ENCODE measurements at places on chromosomes 7 and 10.

DNA sequence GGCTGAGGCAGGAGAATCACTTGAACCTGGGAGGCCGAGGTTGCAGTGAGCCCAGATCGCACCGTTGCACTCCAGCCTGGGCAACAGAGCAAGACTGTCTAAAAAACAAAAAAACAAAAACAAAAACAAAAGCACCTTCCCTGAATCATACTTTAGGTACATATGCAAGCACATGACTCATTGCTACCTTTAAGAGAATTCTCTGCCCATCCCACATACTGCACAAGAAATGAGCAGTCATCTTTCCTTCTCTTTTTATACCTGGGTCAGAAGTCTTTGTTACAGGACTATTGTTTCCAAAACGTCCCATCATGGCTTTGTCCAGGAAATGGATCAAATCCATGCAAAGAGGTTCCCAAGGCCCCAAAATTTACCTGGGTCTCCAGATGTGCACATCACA lies 21.5 kb upstream of the AKR1B10 start:
- DNase-seq, result no peak

- no peak for DNase-seq
Measured at GRCh38 chr10:5694573-5694972, 9.9 kb downstream of the TASOR2 start.

- no peak for DNase-seq
Measured at GRCh38 chr10:13158401-13158800, 3.0 kb upstream of the MCM10 start.

DNA sequence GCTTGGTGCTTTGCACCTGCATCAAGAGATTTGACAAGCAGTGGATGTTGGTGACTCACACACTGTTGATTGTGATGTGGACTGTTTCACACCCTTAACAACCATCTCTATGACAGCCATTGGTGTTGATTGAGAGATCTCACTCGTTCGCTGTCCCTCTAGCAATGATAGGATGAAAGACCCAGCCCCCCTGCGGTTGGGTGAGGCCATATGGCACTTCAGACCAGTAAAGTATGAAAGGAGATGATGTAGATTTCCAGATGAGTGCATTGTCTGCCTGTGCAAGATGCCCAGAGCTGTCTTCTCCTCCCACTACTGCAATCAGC lies 138.7 kb upstream of the PRR15 start:
- no peak for DNase-seq

DNA sequence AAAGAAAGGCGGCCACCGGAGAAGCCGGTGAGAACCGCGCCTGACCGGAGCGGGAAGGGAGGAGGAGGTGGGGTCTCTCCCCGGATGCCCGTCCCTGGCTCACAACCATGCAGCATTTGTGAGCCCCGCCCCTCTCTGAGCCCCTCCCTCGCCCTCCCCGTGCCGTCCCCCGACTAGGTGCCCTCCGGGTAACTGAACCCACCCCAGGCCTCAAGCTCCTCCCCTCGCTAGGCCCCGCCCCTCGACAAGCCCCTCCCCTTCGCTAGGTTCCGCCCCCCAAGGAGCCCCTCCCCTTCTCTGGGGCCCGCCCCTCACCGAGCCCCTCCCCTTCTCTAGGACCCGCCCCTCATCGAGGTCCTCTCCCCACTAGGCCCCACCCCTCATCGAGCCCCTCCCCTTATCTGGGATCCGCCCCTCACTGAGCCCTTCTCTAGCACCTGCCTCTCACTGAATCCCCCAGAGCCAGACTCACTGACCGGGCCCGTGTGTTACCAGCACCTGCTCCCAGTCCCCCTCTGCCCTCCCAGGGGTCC lies 42.2 kb upstream of the HSPB1 start:
- peak; percentile 17 for DNase-seq

- DNase-seq, result no peak
Measured at GRCh38 chr10:132654121-132654571, 116.6 kb downstream of the INPP5A start.

DNA sequence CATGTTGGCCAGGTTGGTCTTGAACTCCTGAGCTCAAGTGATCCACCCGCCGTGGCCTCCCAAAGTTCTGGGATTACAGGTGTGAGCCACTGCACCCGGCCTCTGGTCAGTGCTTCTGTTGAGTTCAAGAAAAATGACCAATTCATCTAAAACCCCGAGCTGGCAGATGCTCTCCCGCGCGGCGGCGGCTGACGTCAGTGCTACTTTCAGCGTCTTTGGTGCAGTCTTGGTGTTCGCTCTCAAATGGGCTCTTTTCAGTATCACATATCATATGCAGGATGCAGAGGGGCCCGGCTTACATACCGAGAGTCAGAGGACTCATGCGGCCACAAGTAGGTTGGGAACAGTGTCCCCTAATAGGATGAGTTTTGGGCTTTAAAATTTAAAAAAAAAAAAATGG lies 125.9 kb downstream of the CUX1 start:
- no peak for DNase-seq

- DNase-seq, result peak; percentile 23
Measured at GRCh38 chr10:44985175-44985681, 6.6 kb upstream of the DEPP1 start.

- DNase-seq, result no peak
Measured at GRCh38 chr7:26419198-26419597, 127.5 kb downstream of the SNX10 start.

GRCh38 chr10:22605168-22605567 lies 109.2 kb downstream of the PIP4K2A start:
- DNase-seq, result peak; percentile 58

DNA sequence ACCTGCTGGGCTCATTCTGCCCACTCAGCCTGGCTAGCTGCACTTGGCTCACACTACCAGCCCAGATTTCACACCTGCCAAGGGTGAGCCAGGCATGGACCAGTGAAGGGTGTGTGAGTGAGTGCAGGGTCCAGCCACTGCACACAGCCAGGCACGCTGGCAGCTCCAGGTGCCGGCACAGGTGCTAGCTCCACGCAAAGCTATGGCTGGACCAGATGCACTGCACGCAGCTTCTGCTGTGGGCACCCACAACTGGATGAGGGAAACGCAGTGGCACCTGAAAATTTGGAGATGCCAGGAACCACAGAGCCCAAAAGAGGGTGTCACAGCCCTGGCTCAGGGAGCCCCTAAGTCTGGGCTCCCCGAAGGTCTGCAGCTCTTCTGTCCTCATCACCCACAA lies 24.9 kb upstream of the TES start:
- DNase-seq, result no peak

- no peak for DNase-seq
Measured at GRCh38 chr7:116331020-116331419, 120.7 kb downstream of the TES start.

- DNase-seq, result peak; percentile 84
Measured at GRCh38 chr10:85642421-85643170, 724.0 kb downstream of the GRID1 start.

DNA sequence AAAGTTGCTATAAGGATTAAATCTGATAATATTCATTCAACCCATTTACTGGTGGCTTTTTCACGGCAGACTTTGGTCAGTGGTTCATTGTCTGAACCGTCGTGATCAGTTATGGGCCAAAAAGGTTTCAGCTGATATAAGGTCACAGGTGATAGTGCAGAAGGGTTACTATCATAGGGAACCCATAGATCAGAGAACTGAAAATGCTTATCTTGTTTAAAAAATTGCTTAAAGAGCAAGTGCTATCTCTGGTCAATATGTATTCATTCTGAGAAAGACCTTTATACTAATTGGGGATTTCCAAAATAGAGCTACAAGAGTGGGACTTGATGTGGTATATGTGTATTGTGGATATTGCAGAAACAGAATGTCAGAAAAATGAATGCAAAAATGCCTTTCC lies 147.8 kb upstream of the SEMA3E start:
- no peak for DNase-seq

DNA sequence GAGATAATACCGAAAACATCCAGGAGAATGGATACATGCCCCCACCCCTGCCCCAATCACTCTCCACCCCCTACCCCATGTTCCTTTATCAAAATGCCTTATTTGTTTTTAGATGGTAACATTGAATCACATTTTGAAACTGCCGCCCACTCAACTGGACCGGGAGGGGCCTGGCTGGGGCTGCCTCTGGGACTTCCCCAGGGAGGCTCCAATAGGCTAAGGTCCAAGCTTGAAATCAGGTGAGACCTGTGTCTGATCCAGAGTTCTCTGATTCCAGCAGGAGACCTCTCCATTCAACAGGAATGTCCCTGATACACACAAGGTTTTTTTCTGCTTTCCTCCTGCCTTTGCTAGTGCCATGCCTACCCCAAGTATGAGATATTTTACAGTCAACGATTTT lies 43.8 kb upstream of the ACSL5 start:
- no peak for DNase-seq

- peak; percentile 3 for DNase-seq
Measured at GRCh38 chr7:97499204-97499603, 232.7 kb upstream of the TAC1 start.

- DNase-seq, result no peak
Measured at GRCh38 chr10:80602881-80603280, 65.2 kb downstream of the SH2D4B start.

- DNase-seq, result peak; percentile 91
Measured at GRCh38 chr10:118373786-118374185, 31.7 kb upstream of the FAM204A start.

DNA sequence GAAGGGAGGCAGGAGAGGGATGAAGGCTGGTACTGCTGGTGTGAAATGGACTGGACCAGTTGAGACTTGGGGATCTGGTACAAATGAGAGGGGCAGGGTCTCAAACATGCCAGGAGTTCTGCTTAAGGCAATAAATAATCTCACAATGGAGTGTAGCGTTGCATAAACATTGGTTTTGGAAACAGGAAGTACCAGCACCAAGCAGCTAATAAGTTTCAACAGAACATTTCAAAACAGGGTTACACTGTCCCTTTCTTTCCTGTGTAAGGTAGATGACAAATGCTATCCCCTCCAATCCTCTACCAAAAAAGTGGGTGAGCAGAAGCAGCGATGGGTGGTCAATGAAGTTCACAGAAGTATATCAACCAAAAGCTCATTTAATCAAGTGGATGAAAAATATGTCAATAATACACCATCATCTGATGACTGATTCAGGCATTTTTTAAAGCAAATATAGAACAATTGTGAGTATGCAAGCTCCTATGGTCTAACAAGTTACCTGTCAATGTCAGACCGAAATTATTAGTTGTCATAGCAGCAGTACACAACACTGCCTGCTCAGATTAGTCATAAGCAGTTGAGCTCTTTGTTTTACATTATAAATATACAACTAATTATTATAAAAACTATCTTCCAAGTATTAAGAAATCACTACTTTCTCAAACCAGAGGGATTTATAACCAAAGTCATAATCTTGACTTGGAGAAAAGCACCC lies 220.0 kb downstream of the FAM107B start:
- DNase-seq, result no peak

GRCh38 chr7:44377134-44377463 lies 51.7 kb upstream of the CAMK2B start:
- no peak for DNase-seq

DNA sequence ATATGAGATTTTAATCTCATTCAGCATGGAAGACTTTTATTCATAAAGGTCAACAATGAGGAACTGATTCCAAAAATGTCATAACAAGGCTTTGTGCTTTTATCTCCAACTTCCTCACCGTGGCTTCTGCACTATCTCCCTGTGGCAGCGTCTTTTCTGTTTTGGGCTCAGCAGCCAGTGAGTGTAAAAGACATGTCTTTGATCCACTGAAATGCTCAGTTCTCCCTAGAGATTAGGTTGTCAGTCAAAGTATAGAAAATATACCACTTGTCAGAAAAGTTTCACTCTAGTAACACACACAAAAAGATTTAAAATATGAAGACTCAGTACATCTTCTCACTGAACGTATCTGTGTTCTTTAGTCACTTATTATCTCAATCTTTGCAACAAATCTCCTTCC lies 901.8 kb upstream of the ZWINT start:
- DNase-seq, result no peak

GRCh38 chr7:156576216-156577058 lies 64.1 kb upstream of the RNF32 start:
- DNase-seq, result no peak

DNA sequence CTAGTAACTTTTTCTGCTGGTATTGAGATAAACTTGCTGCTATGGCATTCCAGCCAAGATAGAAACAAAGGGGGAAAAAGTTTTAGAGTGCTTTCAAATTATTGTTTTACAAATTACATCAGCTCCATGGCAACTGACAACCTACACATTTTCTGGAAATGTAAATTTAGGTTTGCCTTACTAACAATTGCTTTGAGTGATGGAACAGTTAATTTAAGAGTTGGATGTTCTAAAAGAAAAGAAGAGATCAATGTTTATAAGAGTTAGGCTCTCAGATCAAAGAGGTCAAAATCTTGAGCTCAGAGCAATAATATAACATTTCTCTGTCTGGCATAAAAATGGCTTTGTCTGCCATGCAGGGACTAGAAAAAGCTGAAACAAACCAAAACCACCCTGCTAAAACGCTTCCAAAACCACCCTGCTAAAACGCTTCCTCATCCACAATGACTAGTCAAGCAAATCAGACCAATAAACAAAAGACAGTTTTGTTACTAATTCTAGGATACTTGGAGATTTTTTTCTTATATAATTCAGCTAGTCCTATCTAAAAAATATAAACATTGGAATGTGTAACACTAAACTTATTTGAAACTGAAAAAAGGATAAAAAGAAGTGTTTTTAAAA lies 32.3 kb downstream of the ORC5 start:
- DNase-seq, result no peak

DNA sequence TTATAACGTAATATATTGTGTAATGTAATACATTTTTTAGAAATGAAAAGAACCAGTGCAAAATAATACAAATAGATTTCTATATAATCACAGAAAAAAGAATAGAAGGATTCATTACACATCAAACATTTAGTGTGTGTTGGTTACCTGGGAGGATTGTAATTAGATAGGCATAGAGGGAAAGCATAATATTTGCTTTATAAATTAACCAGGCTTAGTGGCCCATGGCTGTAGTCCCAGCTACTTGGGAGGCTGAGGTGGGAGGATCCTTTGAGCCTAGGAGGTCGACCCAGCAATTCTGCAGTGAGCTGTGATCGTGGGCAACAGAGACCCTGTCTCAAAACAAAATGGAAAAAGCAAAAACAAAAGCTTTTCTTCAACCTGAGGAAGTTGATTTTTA lies 5.0 kb upstream of the CNOT4 start:
- DNase-seq, result no peak

GRCh38 chr7:15309872-15310271 lies 251.9 kb downstream of the AGMO start:
- DNase-seq, result peak; percentile 86

DNA sequence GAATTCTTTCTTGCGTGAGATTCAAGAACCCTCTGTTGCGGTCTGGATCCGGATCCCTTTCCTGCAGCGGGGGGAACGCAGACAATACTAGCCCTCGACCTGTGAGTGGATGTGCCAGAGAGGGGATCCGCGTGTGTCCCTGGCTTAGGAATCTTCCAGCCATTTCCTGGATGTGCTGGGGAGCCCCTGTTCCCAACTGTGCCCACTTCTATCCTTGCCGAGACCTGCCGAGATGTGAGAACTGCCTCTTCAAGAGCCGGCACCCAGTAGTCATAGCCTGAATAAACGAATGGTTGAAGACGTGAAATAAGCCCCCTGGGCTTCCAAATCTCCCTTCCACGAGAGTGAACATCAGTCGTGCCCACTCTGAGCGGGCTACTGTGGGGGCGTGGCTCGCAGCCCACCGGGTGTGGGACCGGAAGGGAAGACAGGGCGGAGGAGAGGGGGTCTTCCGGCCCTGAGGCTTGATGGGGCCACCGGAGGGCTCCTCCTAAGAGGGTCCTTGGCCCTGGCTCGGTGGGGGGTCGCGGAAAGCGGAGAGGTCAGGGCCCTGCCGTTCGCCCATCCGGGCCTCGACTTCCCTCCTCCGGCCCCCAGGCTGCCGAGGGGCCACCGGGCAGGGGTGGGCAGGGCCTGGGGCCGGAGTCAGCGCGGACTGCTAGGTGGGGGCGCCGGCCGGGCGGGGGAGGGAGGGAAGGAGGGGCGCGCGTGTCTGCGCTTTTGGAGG lies 1.3 kb upstream of the CCDC136 start:
- no peak for DNase-seq

GRCh38 chr7:129494041-129494440 lies 8.3 kb upstream of the SMKR1 start:
- DNase-seq, result peak; percentile 86
